ENCODE measurements at places on chromosomes 3 and 15. TPM values are rescaled to one million over a fixed set of nuclear protein-coding genes. Genes with fewer than 3 reads are reported as not detected.

Gene TRH
- 0.15 TPM for polyA plus RNA-seq

GRCh38 chr3:154142608-154143007, 21.4 kb downstream of the ARHGEF26 start:
- DNase-seq, result no peak

Gene NSUN3
- polyA plus RNA-seq, result 4.8 TPM

Gene CLRN1
- polyA plus RNA-seq, result not detected

Gene ZDHHC23
- polyA plus RNA-seq, result 0.40 TPM

Gene SYNM
- 0.18 TPM for polyA plus RNA-seq
